ENCODE measurements at places on chromosomes 1 and 21. TPM values are rescaled to one million over a fixed set of nuclear protein-coding genes. Genes with fewer than 3 reads are reported as not detected.

GRCh38 chr1:98421085-98421435 is 240.5 kb upstream of the SNX7 start:
- no peak for DNase-seq

- no peak for DNase-seq
Measured at GRCh38 chr1:229156872-229157271, 114.0 kb upstream of the RAB4A start.

- DNase-seq, result no peak
Measured at GRCh38 chr1:233240829-233241682, 54.5 kb downstream of the PCNX2 start.

Gene CFH
- 252 TPM for total RNA-seq

Gene OR2T33
- not detected for total RNA-seq

- DNase-seq, result no peak
Measured at GRCh38 chr21:41819236-41819855, 52.5 kb upstream of the RIPK4 start.

Gene CLIC6
- total RNA-seq, result 0.40 TPM

Gene BARHL2
- total RNA-seq, result not detected

- DNase-seq, result no peak
Measured at GRCh38 chr1:73637264-73637663, 560.7 kb downstream of the LRRIQ3 start.

Gene NAXE
- 59.2 TPM for total RNA-seq

Gene KLHDC9
- total RNA-seq, result 3.7 TPM

DNA sequence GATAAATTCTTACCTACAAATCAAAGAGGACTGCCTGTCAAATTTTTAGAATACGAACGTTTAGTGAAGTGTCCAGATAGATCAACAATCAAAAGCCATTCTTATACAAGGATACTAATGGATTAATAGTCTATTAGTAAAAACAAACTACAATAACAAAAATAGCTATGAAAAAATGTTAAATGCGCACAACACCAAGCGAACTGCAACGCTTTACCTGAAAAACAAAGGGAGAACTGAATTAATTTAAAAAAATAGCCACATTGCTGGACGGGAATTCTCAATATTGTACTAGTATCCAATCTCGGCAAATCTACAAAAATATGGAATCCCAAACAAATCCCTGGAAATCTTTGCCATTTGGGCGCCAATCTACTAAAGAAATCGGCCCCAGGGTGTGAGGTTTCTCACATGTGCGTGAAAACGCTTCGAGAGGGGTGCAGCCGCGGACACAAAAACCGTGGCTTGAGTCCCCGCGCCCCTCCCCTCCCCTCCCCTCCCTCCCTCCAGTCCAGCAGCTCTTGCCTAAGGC is 55.6 kb downstream of the TRAF5 start:
- no peak for DNase-seq

Gene CFHR3
- total RNA-seq, result 0.42 TPM

DNA sequence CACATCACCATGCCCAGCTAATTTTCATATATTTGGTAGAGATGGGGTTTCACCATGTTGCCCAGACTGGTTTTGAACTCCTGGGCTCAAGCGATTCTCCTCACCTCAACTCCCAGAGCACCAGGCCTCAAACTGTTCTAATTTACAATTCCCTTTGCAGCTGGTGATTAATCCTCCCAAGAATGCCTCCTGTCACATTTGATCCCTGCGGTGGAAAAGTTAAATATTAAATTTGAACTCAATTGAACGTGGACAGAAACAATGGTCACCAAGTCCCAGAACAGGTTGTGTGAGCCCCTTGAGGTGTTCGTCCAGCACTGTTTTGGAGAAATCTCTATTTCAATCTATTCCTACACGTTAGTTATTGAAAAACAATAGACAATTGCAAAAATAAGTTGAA is 2.0 kb upstream of the ANKRD35 start:
- DNase-seq, result no peak

- DNase-seq, result no peak
Measured at GRCh38 chr1:154265586-154265985, 6.8 kb upstream of the HAX1 start.

Gene GLRX2
- 22.7 TPM for total RNA-seq

GRCh38 chr1:196466166-196466565 is 142.1 kb downstream of the KCNT2 start:
- no peak for DNase-seq

DNA sequence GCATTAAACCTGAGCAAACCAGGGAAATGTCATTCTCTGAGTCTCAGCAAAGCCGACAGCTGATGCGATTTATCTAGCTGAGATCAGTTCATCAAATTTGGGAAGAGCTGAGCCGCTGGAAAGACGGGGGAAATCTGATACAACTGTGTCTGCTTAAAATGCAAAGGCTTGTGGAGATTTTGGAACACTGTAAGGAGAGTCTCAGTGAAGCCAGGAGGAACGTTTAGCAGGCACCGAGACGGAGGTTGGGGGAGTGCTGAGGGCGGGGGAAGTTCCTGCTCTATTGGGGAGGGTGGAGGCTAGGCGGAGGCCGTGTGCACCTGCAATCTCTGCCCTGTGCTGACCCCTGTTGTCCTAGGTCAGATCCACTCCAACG is 143.2 kb upstream of the CSF3R start:
- no peak for DNase-seq

GRCh38 chr21:43016728-43017127 is 42.4 kb downstream of the PKNOX1 start:
- no peak for DNase-seq

GRCh38 chr1:119968601-119969000 is 72.3 kb upstream of the ADAM30 start:
- no peak for DNase-seq

Gene SPATA6
- 9.9 TPM for total RNA-seq

GRCh38 chr1:43329995-43330751 is 7.4 kb upstream of the MPL start:
- no peak for DNase-seq

GRCh38 chr1:108691128-108691941 is 775 bp upstream of the PRPF38B start:
- no peak for DNase-seq

GRCh38 chr1:23577056-23578004 is 18.0 kb upstream of the ID3 start:
- DNase-seq, result no peak

DNA sequence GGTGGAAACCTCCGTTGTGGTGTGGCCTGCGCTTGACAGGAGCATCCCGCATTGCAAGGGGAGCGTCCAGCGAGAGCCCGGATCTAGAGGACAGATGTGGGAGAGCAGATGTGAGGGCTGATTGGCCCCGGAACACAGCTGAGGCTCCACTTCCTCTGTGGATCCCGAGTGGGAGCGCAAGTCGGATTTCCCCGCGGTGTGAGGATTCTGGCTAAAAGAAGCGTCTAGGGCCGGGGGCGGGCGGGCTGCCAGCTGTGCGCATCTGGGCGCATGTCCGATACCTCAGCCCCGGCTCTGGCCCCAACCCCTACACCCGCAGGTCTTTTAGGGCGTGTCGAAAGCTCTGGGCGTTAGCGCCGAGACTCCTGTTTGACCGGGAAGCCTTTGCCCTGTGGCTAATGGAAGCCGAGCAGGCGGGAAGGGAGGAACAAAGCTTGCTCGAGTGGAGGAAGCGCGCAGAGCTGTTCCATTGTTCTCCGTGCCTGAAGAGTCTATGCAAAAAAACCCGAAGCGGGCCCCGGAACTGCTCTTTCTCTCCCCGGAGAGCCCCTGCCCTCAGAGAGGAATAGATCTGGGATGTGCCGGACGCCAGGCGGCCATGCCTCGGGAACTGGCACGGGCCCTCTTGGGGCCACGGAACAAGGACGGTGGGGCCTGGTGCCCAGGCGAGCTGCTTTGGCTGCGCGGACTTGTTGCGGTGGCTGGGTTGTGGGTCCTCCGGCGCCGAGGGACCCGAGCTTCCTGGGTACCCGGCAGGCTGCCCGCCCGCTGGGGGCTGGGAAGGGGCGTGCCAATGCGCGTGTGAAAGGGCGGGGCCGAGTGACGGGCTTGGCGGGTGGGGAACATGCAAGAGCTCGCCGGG is 111.1 kb downstream of the NAV1 start:
- DNase-seq, result peak; percentile 91

DNA sequence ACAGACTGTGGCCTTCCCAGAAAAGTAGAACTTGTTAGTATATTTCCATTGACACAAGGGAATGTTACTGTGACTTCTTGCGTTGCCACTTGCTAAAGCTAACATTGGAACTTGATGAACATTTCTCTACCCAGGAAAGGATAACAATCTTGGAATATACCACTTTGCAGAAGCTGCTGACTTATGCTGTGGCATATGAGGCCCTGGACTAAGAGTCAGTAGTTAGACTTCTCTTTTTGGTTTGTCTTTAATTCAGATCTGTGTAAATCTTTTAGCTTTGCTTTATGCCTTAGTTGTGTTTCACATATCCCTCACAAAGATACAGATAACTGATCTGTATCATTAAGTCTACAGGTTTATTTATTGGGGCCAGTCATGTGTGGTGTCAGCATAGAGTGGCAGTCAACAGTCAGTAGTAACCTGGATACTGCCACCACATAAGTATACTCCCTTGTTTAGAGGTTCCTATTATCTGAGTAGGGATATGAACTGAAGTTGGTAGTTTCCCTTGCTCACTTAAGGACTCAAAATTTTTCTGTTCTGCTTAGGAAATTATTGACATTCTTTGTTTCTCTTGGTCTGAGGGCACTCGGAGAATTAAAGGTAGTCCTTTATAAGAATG is 14.7 kb downstream of the RNF2 start:
- DNase-seq, result no peak

DNA sequence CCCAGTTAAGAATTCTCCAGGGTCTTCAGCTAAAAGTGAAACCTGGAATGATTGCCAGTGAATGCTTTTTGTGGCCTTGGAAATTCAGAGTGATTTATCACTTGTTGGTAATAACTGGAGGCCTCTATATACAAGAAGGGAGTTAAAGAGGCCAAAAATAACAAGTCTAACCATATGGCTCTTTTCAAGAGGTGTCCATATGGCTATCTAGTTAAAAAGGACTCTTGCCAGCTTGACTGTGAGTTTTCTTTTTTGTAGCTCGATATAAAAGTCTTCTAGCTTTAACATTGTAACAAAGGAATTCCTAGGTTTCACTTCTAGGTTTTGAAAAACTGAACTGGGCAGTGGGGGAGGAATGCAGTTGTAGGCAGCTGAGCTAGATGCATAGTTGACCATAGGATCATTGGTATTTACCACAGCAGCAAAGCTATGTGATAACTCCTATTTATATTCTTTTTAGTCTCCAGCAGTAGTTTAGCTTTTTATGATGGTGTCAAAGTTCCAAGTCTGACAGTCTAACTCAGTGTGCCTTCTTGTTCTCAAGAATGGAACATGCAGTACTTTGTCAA is 44.4 kb downstream of the CACHD1 start:
- DNase-seq, result no peak

Gene PLEKHN1
- 0.21 TPM for total RNA-seq

- DNase-seq, result no peak
Measured at GRCh38 chr1:23909412-23909811, 3.8 kb downstream of the CNR2 start.

- DNase-seq, result no peak
Measured at GRCh38 chr1:245226203-245226499, 71.4 kb downstream of the KIF26B start.

Gene COG2
- total RNA-seq, result 24.1 TPM

DNA sequence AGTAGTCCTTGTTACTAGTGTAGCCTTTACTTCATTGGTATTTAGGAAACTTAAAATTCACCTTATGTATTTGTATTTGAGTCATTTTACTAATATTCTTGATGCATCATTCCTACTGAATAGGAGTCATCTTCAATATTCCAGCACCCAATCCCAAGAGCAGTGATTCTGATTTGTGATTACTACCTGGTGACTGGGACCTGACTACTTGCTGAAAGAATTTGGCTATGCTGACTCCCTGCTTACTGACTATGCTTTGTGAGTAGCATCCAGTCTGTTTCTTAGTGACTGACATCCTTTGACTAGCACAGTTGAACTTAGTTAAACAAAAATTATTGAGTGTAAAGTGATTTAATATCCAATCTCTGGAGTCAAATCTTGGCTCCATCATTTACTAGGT is 129.9 kb upstream of the NEGR1 start:
- no peak for DNase-seq

DNA sequence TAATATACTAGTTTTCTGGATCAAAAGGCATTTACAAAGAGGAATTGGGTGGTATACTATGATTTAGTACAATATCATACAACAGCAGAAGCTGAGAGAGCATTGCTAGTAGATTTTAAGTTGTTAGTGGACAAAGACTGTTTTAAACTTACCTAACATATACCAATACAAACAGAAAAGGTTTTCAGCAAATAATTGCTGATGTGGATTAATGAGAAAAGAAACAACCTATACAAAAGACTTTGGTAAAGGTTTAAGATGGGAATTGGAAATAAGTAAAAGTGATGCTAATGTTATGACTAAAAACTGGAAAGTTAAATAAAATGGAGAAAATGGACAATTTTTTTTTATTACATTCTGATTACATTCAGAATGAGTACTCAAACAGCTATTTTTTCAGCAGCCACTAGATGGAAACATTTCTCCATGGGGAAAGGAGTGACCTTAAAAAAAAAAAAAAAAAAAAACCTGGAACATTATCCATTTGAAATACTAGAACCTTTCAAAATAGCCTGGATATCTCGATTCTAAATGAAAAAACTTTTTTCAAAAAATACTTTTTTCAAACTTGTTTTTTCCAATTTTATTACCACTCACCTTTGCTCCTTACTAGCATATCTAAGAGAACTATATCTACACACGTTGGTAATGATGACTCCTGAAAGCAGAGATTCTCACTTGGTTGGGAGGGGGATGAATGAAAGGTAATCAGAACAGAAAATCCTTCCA is 55.4 kb downstream of the EPRS1 start:
- no peak for DNase-seq

Gene TNFAIP8L2
- total RNA-seq, result not detected

DNA sequence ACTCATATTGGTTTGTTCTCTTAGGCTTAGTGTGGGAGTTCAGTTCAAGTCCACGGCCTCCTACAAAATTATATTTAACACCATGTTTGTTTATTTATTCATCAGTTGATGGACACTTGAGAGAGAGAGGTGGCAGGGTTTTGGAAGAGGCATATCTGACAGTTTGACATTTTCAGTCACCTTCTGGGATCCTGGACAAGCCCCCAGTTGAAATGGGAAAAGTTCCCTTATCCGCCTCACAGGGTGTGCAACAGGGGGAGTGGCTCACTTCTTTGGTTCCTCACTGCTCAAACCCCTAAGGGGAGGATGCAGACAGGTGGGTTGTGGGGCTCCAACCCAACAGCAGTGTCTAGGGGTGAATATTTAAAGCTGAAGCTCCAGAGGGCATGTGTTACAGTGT is 52.3 kb upstream of the TNFSF18 start:
- no peak for DNase-seq

DNA sequence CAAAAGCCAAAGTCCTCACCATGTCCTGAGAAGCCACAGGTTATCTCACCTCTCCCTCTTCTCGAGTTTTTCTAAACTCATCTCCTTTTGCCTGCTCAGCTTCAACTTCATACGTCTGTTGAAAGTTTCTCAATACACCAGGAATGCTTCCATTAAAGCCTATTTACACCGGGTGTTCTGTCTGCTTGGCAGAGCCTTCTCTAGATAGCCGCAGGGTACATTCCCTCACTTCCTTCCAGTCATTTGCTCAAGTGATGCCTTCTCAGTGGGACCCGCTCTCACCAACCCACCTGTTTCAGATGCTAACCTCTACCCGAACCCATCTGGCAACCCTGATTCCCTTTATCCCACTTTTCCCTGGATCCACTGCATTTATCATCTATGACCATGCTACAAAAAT is 257.0 kb upstream of the ADGRL2 start:
- DNase-seq, result no peak

Gene GBP5
- not detected for total RNA-seq

Gene OR2L13
- total RNA-seq, result not detected

Gene RCSD1
- not detected for total RNA-seq

- no peak for DNase-seq
Measured at GRCh38 chr21:39071623-39072214, 111.5 kb downstream of the PSMG1 start.

Data from osteocyte (in vitro differentiated cells).